Naive thymus-derived CD8-positive, alpha-beta T cell (primary cell): ENCODE measurements at places on chromosomes 5 and 9. TPM values are rescaled to one million over a fixed set of nuclear protein-coding genes. Genes with fewer than 3 reads are reported as not detected.
A peak's percentile ranks its signal among the peaks of the same experiment; 100 is the strongest.

DNA sequence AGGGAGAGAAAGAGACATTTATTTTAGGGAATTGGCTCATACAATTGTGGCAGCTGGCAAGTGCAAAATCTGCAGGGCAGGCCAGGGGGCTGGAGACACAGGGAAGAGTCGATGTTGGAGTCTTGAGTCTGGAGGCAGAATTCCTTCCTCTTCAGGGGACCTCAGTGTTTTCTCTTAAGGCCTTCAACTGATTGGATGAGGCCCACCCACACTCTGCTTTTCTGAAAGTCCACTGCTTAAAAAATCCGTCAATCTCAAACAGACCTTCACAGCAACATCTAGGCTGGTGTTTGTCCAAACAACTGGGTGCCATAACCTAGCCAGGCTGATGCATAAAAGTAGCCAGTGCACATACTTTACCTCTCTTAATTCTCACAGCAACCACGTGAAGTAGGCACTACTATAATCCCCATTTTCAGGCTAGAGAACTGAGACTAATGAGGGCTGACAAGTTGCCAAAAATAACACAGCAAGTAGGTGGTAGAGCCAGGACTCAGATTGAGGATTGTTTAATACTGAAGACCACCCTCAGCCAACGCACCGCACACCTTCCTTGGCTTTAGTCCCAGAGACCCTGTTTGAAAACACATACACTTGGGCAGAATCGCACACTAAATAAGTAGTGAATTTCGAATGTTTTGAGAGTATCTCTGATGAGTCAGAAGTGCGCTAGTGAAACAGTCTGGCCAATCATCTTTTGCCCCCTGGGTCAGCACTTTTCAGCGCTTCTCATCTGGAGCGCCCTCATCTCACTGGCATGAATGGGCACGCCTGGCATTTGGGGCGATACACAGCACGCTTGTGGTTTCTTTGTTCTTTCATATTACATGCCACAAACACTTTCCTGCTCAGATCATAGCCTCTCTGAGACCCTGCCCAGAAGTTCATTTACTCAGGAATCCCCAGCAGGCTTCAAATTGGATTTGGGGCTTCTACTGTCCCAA is 591.4 kb downstream of the CCDC171 start:
- no peak for DNase-seq

- DNase-seq, result no peak
Measured at GRCh38 chr5:17317473-17317872, 100.0 kb downstream of the BASP1 start.

DNA sequence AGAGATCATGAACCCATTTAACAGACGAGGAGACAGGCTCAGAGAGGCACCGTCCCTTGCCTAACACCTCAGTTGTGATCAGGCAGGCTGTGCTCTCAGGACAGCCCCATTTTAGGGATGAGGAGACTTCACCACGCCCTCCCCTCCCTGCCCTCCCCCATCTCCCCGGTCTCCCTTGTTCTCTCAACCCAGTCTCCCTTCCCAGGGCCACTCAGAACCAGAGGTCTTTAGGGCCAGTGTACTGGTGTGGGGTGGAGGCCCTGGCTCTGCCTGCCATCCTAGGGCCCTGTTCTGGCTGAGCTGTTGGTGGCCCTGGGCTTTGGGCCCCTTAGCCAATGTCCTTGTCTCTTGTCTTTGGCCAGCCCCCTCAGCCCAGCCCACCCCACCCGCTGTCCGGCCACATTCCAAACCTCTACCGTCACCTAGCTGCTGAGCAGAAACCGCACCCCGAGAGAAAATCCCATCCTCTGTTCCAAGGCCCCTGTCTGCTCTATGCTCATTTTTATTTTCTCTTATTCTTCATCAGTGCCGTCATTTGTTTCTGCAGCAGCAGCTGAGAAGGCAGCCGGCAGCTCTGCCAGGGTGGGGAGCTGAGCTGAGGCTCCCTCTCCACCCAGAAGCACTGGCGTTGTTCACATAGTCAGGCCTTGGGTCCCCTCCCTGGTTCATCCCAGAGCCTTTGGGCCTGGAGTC is 33.9 kb downstream of the OLFML2A start:
- DNase-seq, result no peak

The SLC46A2 gene
- total RNA-seq, result not detected

The TSPAN17 gene
- total RNA-seq, result 19.4 TPM

The SPRY4 gene
- total RNA-seq, result not detected

DNA sequence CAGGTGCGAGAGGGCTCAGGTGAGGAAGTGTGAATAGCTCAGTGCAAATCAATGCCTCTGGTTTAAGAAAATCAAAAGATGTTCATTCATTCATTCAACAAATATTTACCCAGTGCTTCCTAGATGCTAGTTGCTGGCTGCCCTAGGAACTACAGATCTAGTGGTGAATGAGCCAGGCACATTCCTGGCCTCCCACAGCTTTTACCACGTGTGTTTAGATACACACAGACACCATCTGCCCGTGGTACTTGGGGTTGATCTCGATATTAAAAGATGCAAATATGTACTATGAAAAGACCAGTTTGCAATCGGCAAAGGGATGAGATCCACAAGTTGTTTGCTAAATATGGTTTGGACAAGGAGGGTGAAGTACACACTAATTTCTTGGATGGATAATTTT is 78.2 kb downstream of the GTF3C4 start:
- no peak for DNase-seq

The PAEP gene
- total RNA-seq, result not detected

GRCh38 chr5:155508673-155509072 is 495.1 kb downstream of the KIF4B start:
- DNase-seq, result no peak

- DNase-seq, result peak; percentile 1
Measured at GRCh38 chr5:82748688-82749460, 328.3 kb downstream of the TMEM167A start.

- DNase-seq, result no peak
Measured at GRCh38 chr5:93886098-93886806, 144.9 kb upstream of the POU5F2 start.

The CHSY3 gene
- not detected for total RNA-seq

The COL23A1 gene
- 0.16 TPM for total RNA-seq

GRCh38 chr9:24616863-24617262 is 71.2 kb upstream of the IZUMO3 start:
- DNase-seq, result no peak

The CCL19 gene
- total RNA-seq, result not detected

The MFAP3 gene
- 26.1 TPM for total RNA-seq

The ST8SIA4 gene
- 24.3 TPM for total RNA-seq

DNA sequence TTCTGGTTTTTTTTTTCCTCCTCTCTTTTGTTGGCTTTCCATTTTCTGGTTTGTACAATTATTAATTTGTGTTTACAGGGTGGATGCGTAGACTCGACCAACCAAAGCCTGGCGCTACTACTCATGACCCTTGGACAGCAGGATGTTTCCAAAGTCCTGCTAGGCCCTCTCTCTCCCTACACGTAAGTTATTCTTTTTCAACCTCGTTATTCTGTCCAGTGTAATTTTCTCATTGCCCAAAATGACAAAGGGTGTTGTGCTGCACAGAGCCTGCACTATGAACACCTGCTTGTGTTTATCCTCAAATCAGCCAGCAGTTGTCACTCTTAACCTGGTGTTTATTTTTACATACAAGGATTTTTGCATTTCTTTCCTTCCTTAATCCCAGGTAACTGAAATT is 56.6 kb downstream of the RCL1 start:
- no peak for DNase-seq

- no peak for DNase-seq
Measured at GRCh38 chr9:133731876-133732638, 6.1 kb downstream of the SARDH start.

The OR1Q1 gene
- 1.5 TPM for total RNA-seq

The SYNPO gene
- total RNA-seq, result 0.83 TPM

DNA sequence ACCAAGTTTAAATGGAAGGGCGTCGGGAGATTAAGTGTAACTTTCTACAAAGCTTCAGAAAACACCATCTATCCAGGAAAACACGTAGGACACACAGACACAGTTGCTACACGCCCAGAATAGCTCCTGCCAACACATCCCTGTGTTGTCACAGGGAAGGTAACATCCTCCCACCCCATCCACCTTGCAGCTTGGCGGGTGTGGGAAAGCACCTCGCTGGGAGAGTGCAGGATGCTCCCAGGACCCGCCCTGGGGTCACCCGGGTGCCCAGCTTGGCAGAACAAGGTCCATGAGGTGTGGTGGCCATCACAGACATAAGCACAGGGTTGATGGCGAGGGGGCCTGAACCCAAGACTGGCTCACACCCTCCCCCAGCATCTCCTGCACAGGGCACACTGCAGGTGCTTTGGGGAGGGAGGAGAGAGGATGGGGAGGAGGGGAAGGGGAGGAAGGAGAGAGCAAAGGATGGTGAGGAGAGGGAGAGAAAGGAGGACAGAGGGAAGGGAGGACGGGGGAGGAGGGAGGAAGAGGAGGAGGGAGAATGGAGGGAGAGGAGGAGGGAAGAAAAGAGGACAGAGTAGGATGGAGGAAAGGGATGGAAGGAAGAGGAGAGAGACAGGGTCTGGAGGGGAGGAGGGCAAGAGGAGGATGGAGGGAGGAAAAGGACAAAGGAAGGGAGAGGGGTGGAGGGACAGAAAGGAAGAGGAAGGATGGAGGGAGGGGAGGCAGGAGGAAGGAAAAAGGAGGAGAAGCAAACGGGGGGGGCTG is 37.2 kb downstream of the GOLM1 start:
- no peak for DNase-seq

The GNA14 gene
- total RNA-seq, result not detected

DNA sequence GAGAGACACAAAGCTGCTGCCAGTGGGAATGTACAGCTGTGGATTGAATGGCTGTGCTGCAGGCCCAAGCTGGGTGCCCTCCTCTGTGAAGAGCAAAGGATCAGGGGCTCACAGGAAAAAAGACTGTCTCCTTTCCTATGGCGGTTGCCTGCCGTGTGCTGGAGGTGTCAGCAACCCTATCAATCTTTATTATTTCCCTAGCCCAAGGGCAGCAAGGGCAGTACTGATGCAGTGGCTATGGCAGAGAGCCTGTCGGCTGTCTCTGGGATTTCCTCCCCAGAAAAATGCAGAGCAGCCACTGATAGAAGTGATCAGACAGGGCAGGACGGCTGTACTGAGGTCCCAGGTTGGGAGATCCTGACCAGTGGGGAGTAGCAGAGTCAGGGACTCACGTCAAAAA is 117.3 kb upstream of the CDH12 start:
- DNase-seq, result no peak

GRCh38 chr9:81373294-81373693 is 316.1 kb downstream of the TLE1 start:
- DNase-seq, result no peak

The RASEF gene
- not detected for total RNA-seq

- DNase-seq, result no peak
Measured at GRCh38 chr5:10331341-10331796, 22.1 kb upstream of the MARCHF6 start.

- peak; percentile 78 for DNase-seq
Measured at GRCh38 chr9:127930231-127931091, at the start of gene PIP5KL1. TSS of gene PIP5KL1 (minus strand) at chr9:127930777. CDS start at chr9:127930752, 25 bp downstream.

- DNase-seq, result no peak
Measured at GRCh38 chr5:137498301-137498735, 808 bp downstream of the SPOCK1 start.

- no peak for DNase-seq
Measured at GRCh38 chr5:177565046-177565445, 10.7 kb upstream of the FAM193B start.

The CCDC171 gene
- total RNA-seq, result 2.1 TPM

- DNase-seq, result no peak
Measured at GRCh38 chr5:157457391-157457790, 2.6 kb upstream of the NIPAL4 start.

The WNT8A gene
- total RNA-seq, result not detected

DNA sequence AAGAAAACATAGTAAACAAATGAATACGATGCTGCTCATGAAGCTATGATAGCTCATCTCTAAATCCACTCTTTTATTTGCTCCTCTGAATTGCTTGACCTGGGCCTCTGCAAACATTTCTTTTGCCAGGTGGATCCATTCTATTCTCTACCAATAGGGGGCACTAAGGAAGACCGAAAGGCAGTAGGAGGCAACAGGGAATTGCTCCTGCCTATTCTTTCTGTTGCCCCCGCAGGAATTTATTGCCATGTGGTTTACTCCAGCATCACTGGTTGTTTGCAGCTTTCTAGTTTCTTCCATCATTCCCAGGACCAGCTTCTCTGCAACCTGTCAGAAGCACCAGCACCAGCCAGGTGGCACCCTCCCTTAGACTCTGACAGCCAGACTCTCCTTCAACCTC is 5.3 kb downstream of the GAPT start:
- no peak for DNase-seq

The MRPL41 gene
- total RNA-seq, result 93.5 TPM

- no peak for DNase-seq
Measured at GRCh38 chr9:129032541-129033159, 3.8 kb upstream of the MIGA2 start.

- no peak for DNase-seq
Measured at GRCh38 chr9:99964336-99964735, 57.9 kb downstream of the STX17 start.

- no peak for DNase-seq
Measured at GRCh38 chr5:56350597-56351170, 117.6 kb upstream of the ANKRD55 start.

- DNase-seq, result no peak
Measured at GRCh38 chr5:137142764-137143605, 356.1 kb downstream of the SPOCK1 start.

DNA sequence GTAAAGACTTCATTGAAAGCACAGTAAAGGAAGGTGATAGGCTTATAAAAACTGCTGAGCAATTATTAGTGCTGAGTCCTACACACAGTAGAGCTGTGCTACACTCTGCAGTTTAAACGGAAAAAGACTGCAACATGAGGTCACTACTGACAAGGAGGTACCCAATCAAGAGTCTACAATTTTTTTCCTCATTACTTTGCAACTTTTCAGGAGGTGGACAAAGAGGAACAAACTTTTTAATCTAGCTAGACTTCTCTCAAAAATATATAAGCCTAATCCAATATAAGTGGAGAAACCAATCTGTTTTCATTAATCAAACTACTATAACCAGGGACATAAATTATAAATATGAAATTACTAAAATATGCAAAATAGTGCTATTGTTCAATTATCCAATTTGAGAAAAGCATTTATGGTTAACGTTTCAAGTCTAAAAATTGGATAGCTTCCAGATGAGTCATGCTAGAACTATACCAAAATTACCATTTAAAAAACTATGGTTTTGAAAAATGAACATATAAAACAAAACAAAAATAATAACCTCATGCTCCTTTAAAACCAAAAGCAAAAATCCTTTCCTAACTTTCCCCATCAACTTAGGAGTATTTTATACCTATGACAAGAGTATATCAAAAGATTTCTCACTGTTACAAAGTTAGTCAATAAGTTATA is 37.7 kb downstream of the FAM13B start:
- no peak for DNase-seq

- DNase-seq, result no peak
Measured at GRCh38 chr9:137074657-137075274, 2.6 kb upstream of the UAP1L1 start.

DNA sequence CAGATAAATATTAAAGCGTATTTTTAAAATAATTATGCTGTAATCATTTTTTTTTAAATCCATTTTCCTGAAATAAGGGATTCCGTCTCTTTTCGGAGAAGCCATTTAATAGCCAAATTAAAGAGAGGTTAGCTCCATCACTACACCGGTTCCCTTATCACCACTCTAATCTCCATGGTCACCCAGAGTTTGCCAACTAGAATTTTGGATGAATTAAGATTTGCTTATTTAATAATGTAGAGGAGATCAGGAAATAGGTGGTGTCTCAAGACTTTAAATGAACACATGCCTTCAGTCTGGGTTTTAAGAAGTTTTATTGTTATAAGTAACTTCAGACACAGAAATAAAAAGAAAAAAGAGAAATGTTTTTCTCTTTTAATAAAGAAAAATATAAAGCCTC is 151.7 kb downstream of the TTC39B start:
- no peak for DNase-seq
